ENCODE measurements at places on chromosomes 4 and X. TPM values are rescaled to one million over a fixed set of nuclear protein-coding genes. Genes with fewer than 3 reads are reported as not detected.

DNA sequence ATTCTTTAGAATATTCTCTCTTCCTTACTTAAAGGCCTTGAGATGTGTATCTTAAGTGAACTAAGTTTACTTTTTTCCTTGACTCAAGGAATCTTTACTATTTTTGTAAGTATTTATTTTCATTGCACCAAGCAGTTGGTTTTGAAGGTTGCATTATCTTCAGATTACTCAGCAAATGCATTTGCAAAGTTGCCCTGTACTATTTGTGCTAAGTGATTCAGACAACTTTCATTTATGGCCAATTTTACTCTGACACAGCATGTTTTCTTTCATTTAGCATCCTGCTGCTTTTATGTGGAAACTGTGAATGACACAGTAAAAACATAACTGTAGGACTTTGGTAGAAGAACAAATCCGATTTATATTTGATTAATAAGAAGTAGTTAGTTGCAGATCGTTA, 191.0 kb downstream of the CCSER1 start:
- DNase-seq: no peak

NEUROG2 gene
- total RNA-seq: not detected

- no peak for DNase-seq
These were observed 128.9 kb downstream of the UGT8 start for GRCh38 chr4:114727461-114727860.

DNA sequence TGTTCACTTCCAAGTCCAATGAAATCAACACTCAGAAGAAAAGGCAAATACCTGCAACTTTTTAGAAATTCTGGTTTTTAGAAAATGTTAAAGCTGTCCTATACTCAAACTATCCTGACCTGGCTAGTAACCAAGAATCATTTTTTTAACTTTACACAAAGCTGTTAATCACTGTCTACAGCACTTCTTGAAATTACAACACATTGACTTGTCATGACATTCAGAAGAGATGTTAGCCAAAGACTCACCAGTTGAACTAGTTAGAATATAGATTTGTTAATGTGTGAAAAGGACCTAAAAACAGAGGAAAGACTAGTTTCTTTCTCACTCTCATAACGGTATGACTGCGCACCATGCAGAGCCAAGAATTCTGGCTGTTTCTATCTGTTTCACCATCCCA, 98.8 kb downstream of the COX18 start:
- DNase-seq: no peak

ARSJ gene
- total RNA-seq: not detected

DNA sequence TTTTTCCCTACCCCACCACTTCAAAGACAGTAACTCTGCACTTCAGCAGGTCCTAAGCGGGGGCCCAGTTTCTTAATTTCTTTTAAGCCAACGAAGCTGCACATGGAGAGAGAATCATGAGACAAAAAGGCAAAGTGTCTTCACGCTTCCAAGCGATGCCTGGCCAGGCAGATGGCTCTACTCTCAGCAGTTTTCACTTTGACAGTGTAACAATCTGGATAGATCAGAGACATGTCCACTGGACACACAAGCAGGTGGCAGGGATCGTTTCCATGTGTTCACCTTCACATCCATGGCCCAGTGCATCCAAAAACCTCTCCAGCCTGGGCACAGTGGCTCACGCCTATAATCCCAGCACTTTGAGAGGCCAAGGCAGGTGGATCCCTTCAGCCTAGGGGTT, 27.8 kb downstream of the PPP2R2C start:
- DNase-seq: no peak

DNA sequence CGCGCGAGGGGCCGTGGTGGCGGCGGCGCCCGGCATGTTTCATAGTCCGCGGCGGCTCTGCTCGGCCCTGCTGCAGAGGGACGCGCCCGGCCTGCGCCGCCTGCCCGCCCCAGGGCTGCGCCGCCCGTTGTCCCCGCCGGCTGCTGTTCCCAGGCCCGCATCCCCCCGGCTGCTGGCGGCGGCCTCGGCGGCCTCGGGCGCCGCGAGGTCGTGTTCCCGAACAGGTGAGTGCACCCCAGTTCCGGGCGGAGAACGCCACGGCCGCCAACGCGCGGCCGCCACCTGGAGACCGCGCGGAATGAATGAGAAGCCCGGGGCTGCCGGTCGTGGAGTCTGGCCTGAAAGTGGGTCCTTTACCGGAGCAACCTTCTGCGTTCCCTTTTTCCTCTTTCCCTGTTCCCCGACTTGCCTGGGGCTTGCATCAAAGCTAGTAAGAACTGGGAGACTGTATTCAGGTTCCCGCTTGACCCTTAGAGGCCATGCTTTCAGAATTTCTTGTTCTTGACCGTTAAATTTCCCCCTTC, 429 bp downstream of the NOCT start:
- DNase-seq: no peak

PABPC5 gene
- total RNA-seq: not detected

GRCh38 chr4:74158466-74159142, 686 bp downstream of the MTHFD2L start:
- DNase-seq: no peak

DNA sequence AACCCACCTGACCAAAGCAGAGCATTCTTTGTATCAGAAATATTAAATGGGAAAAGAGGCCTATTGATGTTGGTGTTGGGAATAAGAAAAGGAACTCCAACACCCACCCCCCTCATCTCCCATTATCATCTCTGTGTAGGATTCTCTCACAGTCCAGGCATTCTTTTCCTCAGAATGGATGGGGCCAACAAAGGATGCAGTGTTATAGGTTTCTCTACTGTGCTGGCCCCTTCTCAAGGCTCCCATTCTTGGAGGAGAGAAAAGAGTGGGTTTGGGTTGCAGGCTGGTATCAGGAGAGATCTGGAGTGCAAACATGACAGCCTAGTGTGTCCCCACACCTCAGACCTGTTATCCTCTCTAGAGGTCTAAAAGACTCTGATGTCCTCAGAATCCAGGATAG, 59.6 kb downstream of the UGT8 start:
- DNase-seq: no peak

GRIA3 gene
- not detected for total RNA-seq

DNA sequence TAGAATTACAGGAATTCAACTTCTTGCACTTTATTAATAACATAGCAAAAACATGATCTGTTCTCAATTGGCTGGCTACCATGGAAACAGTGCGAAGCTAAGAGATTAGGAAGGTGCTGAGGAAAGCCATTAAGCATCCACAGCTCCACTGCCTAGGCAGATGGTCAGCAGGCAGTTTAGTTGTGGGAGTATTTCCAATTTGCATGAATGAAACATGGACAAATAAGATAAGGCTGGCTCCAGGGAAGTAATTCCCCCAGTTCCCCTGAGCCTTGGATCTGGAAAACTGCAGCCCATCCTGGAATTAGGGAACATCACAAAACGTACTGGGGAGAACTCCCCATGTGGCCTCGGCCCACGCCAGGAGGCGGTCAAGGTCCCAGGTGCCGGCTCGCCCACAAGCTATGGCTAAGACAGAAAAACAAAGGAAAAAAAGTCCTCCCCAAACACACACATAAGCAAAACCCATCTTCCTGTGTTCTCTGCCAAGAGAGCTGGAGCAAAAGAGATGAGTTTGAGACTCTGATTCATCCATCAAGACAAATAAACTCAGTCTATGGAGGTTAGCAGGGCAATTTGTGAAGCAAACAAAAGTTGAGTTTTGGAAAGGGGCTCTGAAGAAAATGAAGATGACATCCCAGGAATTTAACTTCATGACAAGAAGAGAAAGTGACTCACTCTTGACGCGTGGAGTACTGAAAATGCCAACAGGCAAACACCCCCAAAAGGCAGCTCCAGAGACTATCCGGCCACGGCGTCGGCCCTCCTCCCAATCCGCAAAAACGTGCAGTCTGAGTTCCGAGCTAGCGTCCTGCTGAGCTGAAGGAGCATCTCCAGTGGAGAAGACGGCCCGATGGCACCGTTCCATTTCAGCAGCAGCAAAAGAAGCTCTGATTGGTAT, 45.1 kb downstream of the IGFBP7 start:
- no peak for DNase-seq

DNA sequence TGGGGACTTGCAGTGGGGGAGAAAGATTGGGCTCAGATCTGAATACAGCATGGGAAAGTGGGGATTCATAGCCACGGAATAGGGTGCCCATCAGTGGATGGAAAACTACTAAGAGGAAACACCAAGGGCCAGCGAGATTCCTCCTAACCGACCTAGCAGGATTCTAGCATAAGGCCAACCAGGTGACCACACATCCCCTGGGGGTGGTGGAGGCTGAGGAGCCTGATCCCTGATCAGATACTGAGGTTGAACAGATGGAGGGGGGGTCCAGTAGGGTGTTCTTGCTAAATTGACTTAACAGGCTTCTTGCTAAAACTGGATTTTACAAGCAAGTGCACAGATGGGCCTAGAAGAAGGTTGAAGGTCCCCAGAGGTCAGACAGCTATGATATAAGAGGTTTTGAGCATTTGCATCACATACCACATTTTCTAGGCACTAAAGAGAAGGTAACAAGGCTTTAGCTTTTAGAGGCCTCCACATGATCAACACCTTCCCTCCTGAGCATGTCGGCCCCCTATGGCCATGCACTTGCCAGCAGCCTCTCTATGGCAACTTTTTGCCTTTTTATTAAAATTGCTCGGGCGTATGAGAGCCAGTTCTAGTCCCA, 69.1 kb upstream of the PUDP start:
- no peak for DNase-seq

PDZD4 gene
- total RNA-seq: 0.91 TPM

RHOXF1 gene
- total RNA-seq: not detected

- no peak for DNase-seq
These were observed 74.3 kb downstream of the NUDT11 start for GRCh38 chrX:51421972-51422597.

GRCh38 chrX:55451141-55451540, 786 bp upstream of the MAGEH1 start:
- DNase-seq: no peak

CD40LG gene
- 123 TPM for total RNA-seq

TRIM61 gene
- total RNA-seq: 2.7 TPM

DNA sequence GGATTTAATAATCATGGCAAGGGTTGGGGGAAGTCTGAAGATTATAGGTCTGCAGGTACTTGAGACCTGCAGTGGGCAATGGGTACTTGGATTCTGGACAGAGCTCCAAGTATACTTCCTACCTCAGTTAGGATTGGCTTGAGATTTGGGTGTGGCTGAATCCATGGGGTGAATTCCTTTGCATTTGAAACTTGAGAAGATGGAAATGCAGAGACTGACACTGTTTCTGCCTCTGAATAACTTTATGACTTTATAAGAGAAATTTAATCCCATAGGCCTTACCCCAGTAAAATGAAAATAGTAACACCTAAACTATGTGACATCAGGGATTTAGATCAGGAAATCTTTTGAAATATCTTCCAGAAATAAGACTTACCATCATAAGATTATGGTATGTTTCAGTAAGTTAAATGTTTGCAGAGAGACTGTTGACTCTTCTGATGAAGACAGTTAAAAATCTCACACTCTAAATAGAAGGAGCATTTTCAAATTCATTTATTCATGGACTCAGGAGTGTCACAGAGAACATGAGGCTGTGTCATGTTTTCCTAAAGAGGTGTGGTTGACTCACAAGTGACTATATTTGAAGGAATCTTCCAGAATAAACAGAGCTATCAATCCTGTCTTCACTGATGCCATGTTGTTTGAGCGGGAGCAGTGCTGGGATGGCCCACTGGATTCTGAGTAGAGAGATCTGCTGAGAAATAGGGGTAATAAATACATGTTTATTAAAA, 513.5 kb upstream of the NR3C2 start:
- no peak for DNase-seq

DNA sequence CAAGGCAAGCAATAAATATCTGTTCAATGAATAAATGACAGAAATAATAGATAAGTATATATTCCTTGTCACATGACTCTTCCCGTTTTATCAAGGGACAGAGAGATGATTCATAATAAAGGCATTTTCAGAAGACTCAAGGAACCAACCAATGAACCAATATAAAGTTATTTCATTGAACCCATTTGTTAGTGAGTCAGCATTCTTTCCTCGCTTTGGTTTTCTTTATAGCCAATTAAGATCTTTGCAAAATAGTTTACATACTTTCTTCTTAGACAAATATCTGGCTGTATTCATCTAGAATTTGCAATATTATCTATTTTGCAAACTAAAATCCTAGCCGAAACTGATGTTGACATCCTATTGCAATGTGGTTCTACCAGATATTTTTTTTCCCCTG, 269.4 kb downstream of the IL15 start:
- no peak for DNase-seq

MSANTD1 gene
- total RNA-seq: 0.64 TPM

- no peak for DNase-seq
These were observed 34.5 kb upstream of the WAS start for GRCh38 chrX:48649102-48649501.

SLC25A6 gene
- total RNA-seq: 325 TPM

- DNase-seq: no peak
These were observed 2.6 kb downstream of the CTBP1 start for GRCh38 chr4:1246111-1246881.

RHOH gene
- total RNA-seq: 108 TPM

DNA sequence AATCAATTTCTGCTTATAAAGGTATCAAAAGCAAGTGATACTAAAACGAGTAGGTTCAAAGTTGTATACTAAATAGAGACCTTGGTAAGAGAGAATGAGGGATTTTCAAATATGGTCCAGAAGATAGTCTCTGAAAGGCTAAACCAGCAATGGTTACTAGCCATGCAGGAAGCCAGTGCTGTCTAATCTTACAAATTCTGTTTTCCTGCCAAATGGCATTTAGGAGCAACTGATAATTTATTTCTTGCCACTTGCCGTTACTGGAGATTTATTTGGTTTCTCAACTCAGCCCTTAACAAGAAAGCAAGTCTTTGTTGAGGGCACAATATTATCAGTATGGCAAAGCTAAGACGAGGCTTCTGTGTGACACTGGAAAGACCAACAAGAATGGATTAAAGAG, 47.2 kb downstream of the MAP7D3 start:
- no peak for DNase-seq

RBM47 gene
- total RNA-seq: 32.9 TPM

DNA sequence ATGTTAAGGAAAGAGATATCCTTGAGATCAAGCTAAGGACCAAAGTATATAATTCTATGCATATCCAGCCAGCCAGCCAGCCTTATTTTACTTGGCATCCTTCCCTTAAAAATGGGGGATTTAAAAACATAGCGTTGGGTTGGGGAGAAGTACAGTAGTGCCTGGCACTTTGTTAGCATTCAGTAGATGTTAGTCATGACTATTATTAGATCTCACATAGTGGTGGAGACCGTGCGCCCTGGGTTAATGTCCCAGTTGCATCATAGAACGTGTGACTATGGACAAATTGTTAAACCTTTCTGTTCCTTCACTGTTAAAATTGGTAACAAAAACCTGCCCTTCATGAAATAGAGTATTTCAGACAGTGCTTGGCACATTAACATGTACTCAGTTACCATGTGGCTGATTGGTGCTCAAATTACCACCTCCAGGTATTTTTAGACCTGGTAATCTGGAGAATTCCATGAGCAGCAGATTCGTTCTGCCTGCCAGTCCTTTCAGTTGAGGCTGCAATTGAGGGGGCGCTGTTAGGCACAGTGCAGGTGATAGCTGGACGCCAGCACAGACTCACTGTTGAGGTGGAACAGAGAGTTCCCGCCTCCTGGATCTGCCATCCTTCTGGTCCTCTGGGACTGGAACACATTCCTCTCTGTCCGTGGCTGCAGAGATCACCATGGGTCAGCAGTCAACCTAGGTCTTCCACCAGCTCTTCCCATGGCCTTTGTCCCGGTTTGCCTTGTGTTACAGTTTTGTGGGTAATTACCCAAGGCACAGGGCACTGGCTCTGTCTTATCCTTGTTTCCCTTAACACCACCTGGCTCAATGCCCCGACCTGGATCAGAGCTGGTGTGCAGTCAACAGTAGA, 31.7 kb downstream of the RBBP7 start:
- DNase-seq: no peak
